Esophagus mucosa (tissue), 1 donor: ENCODE measurements at places on chromosomes 5 and 9. TPM values are rescaled to one million over a fixed set of nuclear protein-coding genes. Genes with fewer than 3 reads are reported as not detected.

The CARD9 gene
- 0.80 TPM for total RNA-seq

The ZDHHC11 gene
- total RNA-seq: 11.2 TPM

The CAPSL gene
- not detected for total RNA-seq

The IL9 gene
- total RNA-seq: not detected

The TMEM252 gene
- total RNA-seq: not detected

The SYK gene
- total RNA-seq: 60.3 TPM

The FBP1 gene
- 1.2 TPM for total RNA-seq

The BAAT gene
- total RNA-seq: 0.08 TPM

The PCDHA4 gene
- total RNA-seq: 0.20 TPM

The DMRTA1 gene
- 1.8 TPM for total RNA-seq

The C5orf47 gene
- not detected for total RNA-seq

The KCTD16 gene
- not detected for total RNA-seq

The TMEM215 gene
- total RNA-seq: not detected

The PCDHA9 gene
- total RNA-seq: 0.04 TPM

The ANKRD31 gene
- total RNA-seq: 0.32 TPM

The COL27A1 gene
- total RNA-seq: 13.6 TPM

The NTNG2 gene
- total RNA-seq: 0.24 TPM

The PHF24 gene
- 0.48 TPM for total RNA-seq

The LYSMD3 gene
- 7.3 TPM for total RNA-seq
